ENCODE measurements at places on chromosomes 6 and 20.

- no peak for DNase-seq
These were observed 60.9 kb upstream of the TOP1 start for GRCh38 chr20:40967700-40968099.

GRCh38 chr6:38166411-38167240, 347.1 kb downstream of the ZFAND3 start:
- no peak for DNase-seq

- DNase-seq = no peak
These were observed 117.1 kb upstream of the PRND start for GRCh38 chr20:4604580-4604979.

GRCh38 chr6:3697609-3698008, 53.9 kb downstream of the PXDC1 start:
- no peak for DNase-seq

- no peak for DNase-seq
These were observed 46.9 kb downstream of the PDYN start for GRCh38 chr20:1946762-1947534.

DNA sequence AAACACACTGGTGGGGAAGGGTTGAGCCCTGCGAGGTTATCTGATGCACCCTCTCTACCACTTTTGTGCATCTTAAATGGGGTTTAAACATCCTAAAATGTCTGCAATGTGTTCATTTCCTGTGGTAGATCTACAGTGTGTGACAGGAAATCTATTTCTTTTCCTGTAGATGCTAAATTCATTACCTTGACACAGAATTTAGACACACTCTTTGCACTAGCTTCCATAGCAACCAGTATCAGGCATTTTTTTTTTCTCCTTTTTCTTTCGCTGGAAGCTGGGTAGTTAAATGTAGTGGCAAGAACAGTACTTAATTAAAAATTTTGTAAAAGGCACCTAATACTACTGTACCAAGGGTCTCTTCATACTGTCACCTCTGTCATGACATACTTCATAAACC, 141.1 kb downstream of the RFPL4B start:
- DNase-seq = no peak

DNA sequence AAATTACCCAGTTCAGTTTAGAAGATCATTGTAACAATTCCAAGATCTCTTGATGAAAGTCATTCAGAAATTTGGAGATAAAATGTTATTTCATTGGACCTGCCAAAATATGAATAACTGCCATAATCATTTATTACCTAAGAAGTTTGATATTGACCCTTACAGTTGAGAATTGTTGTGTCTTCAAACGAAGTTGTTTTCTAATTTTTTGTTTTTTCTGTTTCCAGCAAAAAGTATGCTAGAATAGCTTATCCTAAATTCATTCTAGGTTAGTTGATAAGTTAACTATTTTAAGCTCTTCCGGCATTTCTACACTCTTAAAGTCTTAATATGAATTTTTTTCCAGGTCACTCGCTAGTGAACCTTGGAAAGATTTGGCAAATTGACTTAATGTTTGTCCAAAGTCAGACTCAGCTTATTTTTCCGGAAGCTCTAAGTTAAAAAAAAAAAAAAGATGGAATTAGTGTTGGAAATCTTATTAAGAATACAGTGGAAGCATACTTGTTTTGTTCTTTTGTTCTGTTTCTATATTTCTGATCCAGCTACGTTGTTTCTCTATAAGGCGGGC, 28.9 kb downstream of the CYP24A1 start:
- no peak for DNase-seq

DNA sequence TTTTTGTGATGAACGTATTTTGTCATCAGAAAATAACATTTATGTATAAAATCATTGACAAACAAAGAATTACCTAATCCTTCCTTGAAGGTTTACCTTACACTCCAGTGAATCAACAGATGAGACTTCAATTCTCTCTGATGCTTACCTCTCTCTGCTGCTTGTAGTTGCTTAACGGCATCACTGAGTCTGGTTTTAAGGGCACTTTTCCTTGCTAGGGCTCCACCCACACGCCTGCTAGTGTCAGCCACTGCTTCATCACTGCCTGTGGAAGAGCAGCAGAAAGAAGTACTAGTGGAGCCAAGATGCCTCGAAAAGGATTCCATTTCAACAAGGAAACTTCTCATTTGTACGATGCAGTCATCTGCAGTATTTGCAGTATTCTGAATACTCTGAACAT, 63.0 kb downstream of the FAM229B start:
- no peak for DNase-seq

DNA sequence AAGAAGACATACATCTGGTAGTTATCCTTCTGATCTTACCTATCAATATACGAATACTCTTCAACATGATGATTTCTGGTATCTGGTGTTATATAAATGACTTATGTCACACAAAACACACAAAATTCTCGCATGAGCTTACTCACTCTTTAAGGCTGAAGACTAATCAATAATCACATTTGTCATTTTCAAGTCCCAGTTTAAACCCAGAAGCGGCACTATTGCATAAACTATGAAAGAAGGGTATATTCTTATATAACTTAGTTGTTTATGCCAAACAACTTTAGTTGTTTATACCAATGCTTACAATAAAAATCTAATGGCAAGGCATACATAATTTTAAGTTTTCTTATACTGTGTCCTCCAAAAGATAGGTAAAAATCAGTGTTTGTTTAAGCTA, 293.1 kb downstream of the GRIK2 start:
- no peak for DNase-seq
